Activated CD4-positive, alpha-beta T cell treated with anti-CD3 and anti-CD28 coated beads for 1 hour (primary cell): ENCODE measurements at places on chromosomes 11 and 22.
A peak's percentile ranks its signal among the peaks of the same experiment; 100 is the strongest.

- DNase-seq, result no peak
These were observed 26.5 kb downstream of the CTNND1 start for GRCh38 chr11:57787920-57788702.

- no peak for DNase-seq
These were observed 19.9 kb downstream of the CD44 start for GRCh38 chr11:35158701-35159510.

DNA sequence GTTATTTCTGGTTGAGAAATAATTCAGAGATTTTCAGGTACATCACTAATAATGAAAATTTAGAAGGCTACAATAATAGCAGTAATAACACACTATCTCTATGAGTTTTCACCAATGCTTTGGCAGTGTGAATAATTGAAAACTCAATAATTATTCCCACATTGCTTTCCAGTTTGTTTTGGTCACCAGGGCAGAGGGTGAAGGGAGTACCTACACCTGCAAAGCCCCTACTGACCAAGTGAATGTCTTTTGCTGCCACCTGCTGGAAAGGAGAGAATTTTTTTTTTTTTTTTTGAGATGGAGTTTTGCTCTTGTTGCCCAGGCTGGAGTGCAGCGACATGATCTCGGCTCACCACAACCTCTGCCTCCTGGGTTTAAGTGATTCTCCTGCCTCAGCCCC, 3.2 kb downstream of the NELL1 start:
- no peak for DNase-seq

GRCh38 chr22:45670981-45671782, 452 bp upstream of the ATXN10 start:
- no peak for DNase-seq

- DNase-seq, result no peak
These were observed 272.2 kb downstream of the TENM4 start for GRCh38 chr11:79168530-79169110.

GRCh38 chr11:70315716-70316115, 45.2 kb downstream of the PPFIA1 start:
- DNase-seq, result no peak

DNA sequence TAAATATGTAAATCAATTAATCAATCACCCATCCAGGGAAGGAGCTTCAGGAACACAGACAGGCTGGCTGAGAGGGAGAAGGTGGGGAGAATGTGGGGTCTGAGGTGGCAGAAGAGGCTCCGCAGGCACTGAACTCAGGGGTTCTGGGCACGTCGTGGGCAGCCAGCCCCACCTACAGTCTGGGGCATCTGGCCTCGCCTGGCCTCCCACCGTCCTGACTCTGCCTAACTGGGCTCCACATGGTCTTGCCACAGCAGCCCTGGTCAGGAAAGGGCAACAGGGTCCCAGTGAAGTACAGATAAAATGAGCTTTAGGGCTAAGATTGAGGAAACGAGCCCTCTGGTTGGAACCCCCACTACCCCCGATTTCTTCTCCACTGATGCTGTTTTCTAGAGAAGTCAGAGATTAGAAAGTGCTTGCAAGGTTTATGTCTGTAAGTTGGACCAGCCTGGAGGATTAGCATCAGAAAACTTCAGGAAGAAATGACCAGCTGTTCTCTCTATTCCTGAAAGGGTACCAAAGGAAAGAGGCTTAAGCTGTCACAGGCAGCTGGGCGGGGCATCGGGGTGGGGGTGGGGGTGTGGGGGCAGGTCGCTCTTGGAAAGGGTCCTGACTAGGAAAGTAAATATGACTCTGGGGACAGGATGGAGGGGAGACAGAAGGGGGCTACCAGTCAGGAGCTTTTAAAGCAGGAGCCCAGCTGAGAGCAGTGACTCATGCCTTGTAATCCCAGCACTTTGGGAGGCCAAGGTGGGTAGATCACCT, 261.7 kb downstream of the BUD13 start:
- no peak for DNase-seq

- DNase-seq, result no peak
These were observed 57.9 kb downstream of the NF2 start for GRCh38 chr22:29661336-29661735.

DNA sequence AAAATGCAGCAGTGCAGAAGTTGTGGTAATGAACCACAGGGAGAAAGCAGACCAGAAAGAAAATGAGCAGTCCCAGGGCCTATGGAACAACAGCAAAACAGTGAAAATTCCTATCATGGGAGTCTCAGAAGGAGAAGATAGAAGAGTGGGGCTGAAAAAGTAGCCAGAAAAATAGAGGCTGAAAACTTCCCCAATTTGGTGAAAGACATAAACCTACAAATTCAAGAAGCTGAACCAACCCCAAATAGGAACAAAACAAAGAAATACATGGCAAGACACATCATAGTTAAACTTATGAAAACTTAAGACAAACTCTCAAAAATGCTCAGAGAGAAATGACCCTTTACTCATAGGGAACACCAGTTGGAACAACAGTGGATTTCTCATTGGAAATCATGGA, 11.4 kb downstream of the FGF19 start:
- no peak for DNase-seq

DNA sequence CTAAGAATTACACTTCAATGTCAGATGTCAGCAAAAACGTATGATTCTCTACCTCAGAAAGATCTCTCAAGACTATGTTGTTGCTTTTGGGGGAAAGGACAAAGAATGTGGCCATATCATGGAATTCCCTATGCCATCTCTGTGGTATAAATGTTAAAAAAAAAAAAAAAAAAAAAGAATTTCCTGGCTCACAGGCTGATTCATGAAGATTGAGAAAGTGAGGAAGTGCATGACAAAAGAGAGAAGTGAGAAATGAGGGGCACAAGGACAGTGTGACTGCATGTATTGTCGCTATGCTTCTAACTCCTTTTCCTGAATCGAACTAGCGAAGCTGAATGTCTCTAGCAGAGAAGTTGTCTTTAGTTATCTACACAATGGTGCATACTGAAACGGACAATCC, 80.6 kb upstream of the CARD18 start:
- no peak for DNase-seq

DNA sequence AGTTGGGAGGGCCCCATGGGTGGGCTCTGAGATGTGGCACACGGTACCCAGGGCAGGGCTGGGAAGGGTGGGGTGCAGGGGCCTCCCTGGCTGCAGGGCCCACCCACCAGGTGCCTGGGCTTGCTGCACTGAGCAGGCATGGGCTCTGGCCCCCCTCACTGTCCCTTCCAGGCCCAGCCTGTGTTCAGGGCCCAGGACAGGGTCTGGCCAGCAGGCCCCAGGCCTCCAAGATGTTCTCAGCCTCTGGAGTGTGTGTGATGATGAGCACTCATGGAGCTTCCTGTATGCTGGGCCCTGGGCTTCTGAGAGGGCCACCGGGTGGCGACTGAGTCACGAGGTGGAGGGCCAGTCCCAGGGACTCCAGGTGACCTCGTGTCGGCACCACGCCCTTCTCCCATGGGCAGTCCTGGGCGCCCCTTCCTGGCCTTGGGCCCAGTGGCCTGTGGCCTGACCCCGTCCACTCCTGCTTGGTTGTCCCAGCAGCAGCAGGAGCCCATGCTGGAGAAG, 55.9 kb upstream of the CCDC188 start:
- no peak for DNase-seq

- DNase-seq, result no peak
These were observed 13.4 kb upstream of the ACR start for GRCh38 chr22:50724616-50725015.

- peak; percentile 64 for DNase-seq
These were observed 3.7 kb downstream of the CATSPER1 start for GRCh38 chr11:66022401-66023185.

DNA sequence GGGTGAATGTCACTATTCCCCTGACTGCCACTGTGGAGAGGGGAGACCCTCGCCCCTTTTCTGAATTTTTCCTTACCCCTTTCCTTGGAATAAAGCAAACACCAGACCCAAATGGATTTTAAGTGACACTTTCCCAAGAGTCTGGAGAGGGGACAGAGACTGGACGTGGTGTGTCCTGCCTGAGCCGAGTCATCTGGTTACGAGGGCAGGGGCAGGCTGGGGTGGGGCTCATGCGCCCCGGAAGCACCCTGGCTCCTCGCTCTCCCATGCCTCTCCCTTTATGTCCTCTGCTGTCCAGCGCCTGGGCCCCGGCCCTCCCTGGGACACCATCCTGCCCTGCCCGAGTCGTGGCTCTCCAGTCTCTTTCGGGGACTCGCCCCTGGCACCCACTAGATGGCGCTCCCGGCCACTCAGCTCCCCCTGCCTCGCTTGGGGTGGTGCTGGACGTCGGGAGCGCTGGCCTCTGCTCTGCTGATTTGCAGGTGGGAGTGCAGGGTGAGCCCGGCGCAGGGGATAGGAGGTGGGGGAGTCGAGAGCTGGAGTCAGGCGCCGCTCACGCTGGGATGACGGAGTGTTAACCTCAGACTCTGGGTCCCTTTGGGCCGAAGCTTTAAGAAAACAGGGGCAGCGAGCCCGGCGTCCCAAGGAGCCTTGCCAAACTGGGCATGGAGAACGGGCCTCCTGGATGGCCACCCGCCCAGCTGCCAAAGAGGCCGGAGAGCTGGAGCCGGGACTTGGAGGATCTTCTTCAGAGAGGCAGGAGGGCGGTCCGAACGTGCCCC, 89.8 kb downstream of the RPS6KA4 start:
- DNase-seq, result peak; percentile 48

DNA sequence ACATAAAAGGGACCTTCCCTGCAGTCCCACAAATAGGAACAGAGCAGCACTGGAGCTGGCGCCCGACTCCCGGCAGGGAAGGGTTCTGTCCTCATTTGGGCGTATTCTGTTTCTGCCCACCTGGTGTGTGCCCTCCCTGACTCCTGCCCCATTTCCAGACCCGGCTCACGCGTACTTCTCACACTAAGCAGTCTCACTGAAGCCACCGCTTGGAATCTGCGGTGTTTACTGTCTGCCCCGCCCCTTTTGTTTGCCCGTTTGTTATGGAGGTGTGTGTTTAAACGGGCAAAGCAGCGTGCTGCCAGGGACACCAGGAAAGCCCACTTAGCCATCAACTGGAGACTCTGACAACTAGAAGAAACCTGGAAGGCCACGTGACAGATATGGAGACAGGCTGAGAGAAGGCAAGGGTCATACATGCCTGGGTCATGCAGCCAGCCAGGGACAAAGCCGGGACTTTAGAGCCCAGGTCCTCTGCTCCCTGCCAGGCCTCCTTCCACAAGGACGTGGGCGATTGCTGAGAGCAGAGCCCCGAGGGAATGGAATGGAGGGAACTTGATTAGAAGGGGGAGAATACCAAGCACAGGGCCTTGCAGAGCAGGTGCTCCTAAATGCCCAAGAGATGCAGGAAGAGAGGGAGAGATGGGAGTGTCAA, 8.7 kb upstream of the EFCAB6 start:
- no peak for DNase-seq

DNA sequence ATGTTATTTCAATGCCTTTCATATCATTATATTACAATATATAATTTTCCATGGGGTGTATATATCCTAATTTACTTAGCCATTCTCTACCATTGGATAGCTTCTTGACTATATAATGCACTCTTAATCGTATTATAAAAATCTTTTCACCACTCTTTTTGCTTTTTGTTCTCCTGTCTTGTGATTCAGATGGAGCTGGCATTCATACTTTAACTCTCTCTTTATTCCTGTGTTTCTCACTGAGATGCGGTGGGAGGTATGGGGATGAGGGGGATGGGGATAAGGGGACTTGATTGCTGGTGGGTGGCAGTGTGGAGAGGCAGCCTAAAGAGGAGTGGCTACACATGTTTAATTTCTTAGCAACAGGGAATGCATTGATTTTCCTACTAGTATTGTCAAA, 105.9 kb downstream of the NELL1 start:
- DNase-seq, result no peak

DNA sequence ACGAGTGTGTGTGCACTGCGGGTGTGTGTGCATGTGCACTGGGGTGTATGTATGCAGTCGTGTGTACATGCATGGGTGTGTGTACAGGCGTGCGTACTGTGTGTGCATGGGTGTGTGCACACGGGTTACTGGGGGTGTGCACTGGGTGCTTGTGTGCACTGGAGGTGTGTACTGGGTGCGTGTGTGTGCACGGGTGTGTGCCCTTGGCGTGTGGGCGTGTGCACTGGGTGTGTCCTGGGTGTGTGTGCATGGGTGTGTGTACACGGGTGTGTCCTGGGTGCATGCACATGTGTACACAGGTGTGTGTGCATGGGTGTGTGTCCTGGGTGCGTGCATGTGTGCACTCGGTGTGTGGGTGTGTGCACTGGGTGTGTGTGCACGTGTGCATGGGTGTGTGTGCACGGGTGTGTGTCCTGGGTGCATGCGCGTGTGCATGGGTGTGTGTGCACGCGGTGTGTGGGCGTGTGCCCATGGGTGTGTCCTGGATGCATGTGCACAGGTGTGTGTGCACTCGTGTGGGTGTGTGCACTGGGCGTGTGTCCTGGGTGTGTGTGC, 39.1 kb downstream of the BRSK2 start:
- no peak for DNase-seq

- no peak for DNase-seq
These were observed 6.0 kb downstream of the VSIG2 start for GRCh38 chr11:124745835-124746620.

DNA sequence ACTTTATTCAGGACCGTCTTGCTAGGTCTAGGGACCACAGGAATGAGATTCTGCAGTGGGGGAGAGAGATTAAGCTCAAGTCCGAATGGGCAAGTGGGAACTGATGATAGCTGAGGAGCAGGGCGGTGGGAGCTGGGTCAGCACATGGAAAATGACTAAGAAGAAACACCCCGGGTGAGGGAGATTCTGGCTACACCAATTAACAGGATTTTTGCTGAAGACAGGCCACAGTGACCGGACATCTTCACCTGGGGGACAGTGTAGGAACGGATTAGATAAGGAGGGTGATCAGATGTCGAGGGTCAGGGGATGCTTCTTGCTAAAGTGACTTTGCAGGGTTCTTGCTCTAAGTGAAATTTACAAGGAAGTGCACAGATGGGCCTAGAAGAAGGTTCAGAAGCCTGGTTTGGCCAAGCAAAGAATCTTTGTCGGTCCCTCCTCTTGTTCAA, 8.5 kb upstream of the DGCR8 start:
- DNase-seq, result no peak

DNA sequence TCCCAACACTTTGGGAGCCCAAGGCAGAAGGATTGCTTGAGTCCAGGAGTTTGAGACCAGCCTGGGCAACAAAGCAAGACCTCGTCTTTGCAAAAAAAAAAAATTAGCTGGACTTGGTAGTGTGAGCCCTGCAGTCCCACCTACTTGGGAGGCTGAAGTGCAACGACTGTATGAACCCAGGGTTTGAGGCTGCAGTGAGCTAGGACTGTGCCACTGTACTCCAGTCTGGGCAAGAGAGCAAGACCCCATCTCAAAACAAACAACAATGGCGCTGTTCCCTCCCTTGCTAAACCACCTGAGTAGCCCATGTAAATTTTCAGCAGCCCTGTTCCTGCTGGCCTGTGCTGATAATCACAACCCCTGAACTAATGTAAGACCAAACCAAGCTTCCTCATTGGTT, 3.1 kb downstream of the LAMTOR1 start:
- no peak for DNase-seq

GRCh38 chr11:30228323-30228884, 2.4 kb upstream of the FSHB start:
- no peak for DNase-seq

DNA sequence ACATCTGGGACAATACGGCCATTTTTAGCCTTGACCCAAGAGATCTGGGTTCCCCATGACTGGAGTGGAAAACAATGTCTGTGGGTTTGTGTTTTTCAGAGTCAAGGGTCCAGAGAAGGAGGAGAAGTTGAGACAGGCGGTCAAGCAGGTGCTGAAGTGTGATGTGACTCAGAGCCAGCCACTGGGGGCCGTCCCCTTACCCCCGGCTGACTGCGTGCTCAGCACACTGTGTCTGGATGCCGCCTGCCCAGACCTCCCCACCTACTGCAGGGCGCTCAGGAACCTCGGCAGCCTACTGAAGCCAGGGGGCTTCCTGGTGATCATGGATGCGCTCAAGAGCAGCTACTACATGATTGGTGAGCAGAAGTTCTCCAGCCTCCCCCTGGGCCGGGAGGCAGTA, 15.7 kb downstream of the NNMT start:
- DNase-seq, result no peak
